Activated T-helper 2 cell treated with anti-CD3 and anti-CD28 coated beads, Interferon-gamma antibody, Interleukin-2, Interleukin-4, amounts not matched to agents 10 μg/mL and 5 μg/mL and 100 μg/mL, durations not matched to agents 14 hours and 24 hours and 36 hours (primary cell): ENCODE measurements at places on chromosomes 13 and 19.

GRCh38 chr13:98690348-98691022 lies 62.0 kb downstream of the SLC15A1 start:
- DNase-seq, result no peak

DNA sequence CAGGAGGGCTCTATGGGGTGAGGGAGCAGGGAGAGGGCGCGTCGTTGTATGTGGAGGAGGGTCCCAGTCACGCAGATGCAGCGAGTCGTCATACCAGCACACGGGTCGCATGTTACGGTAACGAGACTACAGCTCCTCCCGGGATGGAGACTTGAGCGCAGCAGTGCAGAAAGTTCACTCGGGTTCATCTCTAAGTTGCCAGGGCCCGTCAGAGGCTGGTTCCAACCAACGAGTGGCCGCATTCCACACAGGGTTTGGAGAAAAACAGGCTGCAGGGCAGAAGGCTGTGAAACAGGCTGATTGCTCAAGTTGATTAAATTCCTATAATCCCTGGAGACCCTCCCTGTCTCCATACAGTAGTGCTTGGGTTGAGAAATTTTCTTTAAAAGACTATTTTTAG lies 21.9 kb upstream of the TTYH1 start:
- DNase-seq, result no peak

DNA sequence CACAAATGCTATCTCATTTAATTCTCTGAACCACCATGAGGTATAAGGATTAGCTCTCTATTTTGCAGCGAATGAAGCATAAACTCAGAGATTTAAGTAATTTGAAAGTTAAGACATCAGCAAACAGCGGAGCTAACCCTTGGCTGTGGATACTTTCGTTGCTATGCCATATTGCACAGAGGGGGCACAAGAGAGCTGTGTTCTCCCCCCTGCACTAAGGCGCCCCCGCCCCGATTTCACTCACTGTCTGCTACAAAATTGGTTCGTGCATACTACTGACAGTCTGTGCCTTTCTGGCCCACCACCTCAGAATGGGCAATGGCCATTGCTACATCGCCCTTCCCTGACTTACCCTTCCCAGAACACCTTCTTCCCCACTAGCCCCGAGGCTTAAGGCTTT lies 105.7 kb upstream of the OBI1 start:
- no peak for DNase-seq

DNA sequence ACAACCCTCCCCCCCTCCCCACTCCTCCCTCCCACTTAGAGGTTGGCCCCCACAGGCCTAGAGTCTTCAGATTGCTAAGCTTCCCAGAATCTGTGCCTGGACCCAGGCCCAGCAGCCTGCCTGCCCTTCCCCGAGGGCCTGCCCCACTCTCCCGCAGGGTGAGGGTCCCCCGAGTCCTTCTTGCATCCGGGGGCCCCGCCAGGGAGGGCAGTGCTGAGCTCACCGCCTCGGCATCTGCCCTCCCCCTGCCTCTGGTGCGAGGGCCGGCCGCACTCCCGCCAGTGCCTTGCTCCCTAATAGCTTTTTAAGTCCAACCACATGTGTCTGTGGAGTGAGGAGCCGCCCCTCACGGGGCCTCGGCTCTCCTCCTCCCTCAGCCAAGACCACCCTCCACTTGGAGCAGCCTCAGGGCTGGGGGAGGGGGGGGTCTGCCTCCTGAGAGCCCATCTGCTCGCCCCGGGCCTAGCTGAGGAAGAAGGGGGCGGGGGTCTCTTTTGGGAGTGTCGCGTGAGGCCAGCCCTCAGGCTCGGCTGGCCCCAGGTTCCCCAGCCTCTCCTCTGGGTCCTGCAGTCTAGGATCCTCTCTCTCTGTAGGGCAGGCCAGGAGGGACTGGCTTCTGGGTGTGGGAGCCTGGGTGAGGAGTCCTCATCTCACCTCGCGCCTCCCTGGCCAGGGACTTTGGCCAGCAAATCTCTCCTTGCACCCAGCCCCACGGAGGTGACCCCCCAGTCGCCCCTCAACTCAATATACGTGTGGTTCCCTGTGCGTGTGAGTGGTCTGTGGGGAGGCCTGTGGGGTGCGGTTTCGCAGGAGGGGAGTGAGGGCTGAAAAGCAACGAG lies 47.2 kb downstream of the LYL1 start:
- no peak for DNase-seq

DNA sequence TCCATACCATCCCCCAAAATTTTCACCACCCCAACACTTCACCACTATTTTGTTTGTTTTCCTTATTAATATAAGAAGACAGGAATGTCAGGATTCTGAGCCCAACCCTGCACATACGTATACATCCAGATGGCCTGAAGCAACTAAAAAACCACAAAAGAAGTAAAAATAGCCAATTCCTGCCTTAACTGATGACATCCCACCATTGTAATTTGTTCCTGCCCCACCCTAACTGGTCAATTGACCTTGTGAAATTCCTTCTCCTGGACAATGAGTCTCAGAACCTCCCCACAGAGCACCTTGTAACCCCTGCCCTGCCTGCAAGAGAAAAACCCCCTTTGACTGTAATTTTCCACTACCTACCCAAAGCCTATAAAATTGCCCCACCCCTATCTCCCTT lies 132.5 kb downstream of the ZNF675 start:
- no peak for DNase-seq

- no peak for DNase-seq
These were observed 5.4 kb downstream of the MPV17L2 start for GRCh38 chr19:18198374-18198773.

DNA sequence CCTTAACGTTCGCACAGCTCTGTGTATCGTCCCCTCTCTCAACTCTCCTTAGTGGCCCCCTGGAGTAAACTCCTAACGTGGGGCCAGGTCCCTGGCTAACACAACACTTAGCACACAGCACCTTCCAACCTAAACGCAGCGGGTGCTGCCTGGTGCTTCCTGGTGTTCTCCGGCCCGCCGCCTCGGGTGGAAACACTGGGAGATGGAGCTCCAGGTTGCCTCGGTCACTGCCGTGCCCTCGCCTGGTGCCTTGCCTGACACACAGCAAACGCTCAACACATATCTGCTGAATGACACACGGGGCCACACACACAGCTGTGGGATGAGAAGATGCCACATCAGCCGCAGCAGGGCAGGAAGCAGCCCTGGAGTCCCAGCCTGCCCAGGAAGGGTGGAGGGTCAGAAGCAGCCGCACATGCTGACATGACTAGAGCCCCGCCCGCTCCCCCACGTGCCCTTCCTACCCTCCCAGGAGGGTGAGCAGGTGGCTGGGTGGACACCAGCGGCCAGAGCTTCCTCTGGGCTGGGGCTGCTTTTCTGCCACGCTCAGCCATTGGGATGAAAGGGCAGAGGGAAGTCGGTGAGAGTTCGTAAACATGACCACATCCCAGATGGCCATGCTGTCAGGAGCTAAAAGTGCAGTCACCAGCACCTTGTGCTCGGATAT lies 6.6 kb downstream of the PEPD start:
- no peak for DNase-seq

DNA sequence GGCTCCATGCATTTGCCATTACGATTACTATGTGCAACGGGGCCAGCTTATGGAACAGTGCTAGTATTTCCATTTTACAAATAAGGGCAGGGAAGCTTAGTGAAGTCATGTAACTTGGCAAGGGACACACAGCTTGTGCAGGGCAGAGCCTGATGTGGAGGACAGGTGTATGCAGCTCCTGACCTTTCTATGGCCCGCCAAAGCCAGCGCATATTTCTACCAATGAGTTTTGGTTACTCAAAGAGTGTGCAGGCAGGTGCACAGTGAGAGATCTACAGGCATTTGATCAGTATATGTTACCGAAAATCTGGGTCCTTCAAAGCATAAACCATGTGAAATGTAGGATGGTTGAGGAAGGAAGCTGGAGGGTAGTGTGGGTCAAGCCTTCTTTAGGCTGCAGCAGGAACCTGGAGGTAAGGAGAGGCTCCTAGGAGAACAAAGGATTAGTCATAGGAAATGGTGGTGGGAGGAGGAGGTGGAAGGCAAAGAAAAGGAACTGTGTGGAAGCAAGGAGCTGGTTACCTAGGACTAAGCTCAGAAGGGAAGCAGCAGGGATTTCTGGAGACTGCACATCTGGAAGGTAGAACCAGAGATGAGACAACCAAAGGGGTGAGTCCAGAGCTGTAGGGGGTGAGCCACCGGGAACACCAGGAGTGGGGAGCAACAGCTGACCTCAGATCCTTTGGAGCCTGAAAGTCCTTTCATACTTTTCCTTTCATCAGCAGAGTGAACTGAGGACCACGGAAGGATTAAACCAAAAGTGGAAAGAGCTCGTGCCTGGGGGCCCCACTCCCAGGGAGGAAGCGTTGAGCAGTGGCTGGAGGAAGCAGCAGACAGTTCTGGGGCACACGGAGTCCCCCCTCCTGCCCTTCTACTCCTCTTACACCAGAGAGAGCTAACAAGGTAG lies 4.2 kb upstream of the PDX1 start:
- DNase-seq, result no peak
